ENCODE measurements at places on chromosomes 3 and 15.

DNA sequence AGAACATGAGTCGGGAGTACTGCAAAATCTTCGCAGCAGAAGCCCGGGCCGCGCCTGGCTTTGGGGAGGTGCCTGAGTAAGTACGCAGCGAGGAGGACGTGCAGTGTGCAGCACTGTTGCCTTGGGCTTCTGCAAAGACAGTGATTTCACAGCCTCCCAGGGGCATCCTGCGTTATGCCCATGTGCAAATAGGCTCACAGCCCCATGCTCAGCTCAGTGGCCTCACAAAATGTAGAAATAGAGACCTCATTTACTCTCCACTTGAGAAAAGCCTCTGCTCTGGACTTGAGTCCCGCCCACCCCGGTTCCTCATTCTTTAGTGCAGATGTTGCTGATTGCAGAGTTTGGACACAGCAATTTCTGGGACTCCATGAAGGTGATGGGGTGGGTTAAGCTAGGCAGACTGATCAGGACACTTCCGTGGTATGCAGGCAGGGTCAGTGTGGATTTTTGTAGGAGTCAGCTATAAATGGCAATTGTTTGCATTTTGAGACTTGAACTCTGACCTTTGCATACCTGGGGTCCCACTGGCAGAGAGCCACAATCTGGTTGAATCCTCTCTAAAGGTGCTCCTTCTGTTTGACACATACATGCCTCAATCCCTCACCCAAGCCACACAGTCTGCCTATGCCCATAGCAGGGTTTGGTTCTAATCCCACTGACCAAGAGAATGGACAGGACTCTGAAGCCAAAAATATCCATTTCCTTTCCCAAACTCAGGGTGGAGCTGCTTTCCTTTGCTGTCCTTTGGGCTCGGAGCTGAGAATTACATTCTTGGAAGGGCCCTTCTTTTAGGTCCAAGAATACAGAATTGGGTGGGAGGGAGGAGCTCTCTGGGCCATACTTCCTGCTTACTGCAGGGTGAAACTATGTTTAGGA lies 20.7 kb upstream of the SLC28A1 start:
- no peak for DNase-seq

GRCh38 chr3:32630266-32630665 lies 54.7 kb upstream of the CNOT10 start:
- DNase-seq: no peak

DNA sequence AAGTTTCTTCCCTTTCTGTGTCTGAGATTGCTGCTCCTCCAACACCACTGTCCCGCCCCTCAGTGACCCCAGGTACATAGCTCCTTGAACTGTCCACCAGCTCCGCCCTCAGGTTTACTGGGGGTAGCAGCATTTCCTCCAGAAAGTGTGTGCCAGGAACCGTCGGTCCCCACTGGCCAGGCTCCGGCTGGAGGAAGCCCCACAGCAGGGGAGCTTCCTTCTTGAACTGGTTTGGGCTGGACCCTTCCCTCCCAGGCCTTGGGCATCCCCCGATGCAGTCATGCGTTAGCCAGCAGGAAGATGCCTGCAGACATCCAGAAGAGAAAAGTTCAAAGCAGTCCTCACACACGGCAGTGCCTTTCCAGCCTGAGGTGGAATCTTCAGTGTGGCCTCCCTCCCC lies 19.7 kb downstream of the PAK6 start:
- DNase-seq: no peak

DNA sequence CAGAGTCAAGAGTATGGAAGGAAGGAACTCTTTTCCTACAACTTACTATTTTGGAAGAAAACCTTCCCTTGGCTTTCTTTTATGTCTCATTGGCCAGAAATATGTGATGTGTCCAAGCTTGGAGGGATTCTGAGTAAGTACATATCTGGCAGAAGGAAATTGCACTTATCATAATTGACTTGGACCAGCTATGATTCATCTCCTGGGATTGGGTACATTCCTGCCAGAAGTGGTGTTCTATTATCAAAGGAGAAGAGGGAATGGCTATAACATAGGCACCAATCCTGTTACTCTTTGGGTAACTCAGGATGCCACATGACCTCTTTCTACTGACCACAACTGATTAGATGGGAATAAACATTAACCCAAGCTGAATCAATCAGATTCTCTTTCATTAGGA lies 13.5 kb upstream of the DAZL start:
- DNase-seq: no peak

DNA sequence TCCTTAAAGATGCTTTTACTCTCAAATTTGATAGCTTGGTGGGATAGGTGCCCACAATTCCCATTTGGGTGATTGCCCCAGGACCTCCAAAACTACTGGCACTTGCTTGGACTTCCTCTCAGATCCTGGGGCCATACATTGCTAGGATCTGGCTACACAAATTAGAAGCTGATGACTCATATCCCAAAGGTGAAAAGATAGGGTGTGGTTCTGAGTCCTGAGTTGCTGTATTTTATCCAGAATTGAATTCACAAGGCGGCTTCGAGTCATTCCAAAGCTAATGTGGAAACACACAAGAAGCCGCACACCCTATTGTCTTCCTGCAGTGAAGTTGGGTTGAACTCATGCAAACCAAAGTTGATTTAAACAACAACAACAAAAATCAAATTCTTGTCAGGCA lies 53.4 kb downstream of the DUT start:
- no peak for DNase-seq

DNA sequence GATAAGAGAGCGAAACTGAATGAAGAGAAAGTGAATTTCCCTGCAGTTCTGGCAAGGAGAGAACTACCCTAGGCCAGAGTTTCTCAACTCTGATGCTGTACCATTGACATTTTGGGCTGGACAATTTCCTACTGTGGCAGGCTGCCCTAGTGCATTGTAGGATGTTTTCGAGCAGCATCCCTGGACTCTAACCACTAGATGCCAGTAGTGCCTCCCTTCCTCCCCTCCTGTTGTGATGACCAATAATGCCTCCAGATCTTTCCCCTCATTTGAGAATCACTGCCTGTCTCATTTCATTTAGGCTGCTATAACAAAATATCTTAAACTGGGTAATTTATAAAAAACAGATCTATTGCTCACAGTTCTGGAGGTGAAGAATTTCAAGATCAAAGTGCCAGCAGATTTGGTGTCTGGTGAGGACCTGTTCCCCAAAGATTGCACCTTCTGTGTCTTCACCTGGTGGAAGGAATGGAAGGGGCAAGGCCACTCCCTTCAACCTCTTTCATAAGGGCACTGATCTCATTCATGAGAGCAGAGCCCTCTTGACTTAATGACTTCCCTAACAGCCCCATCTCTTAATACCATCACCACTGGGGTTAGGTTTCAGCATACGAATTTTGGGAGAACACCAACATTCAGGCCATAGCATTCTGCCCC lies 188.9 kb upstream of the MEIS2 start:
- no peak for DNase-seq

DNA sequence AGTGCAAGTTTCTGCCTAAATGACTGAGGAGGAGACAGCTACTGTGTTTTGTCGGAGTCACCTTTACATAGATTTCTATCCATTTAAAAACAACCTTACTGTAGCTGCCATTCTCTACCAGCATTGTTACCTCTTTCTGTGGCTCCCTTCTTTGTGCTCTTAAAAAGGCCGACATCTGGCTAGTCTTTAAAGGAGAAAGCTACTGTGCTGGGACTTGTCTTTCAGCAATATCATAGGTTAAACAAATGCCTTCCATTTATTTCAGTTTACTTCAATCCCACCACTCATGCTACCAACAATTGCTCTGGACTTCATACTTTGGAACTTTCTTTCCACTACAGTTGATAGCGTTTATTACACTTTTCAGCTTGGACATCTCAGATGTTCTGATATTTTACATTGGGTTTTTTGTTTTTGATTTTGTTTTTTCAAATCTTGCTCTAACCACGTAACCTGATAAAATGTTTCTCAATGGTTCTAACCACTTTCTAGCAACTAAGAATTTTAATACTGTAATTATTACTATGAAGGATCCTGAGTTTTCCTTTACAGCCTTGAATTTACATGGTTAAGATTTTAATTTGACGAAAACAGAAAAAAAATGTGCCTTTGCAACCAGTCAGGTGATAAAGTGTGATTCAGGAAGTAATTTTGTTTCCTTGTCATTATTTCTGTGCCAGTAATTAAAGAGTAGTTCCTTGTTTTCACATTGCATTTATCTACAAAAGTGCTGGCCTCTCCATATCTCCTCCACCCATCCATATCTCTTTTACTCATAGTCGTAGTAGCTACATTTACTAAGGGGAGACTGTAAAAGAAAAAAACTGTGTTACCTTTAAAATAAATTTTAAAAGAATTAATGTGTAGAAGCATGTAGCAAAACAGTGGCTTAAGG lies 1.3 kb upstream of the CBLB start:
- no peak for DNase-seq

DNA sequence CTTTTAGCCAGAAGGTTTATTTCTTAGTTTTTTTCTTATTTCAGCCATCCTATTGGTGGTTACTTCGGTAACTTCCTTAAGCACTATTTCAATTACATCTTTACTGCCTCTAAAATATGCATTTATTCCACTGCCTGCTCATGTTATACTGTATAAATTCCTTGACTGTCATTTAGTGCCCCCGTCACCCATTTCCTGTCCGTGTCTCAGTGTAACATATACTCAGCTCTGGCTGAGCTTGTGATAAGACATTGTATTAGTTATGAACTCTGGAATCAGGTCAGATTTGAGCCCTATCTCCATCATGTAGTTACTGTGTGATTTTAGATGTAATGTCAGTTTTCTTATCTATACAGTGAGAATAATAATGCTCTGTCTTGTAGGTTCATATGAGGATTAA lies 24.2 kb downstream of the PIAS1 start:
- DNase-seq: no peak

DNA sequence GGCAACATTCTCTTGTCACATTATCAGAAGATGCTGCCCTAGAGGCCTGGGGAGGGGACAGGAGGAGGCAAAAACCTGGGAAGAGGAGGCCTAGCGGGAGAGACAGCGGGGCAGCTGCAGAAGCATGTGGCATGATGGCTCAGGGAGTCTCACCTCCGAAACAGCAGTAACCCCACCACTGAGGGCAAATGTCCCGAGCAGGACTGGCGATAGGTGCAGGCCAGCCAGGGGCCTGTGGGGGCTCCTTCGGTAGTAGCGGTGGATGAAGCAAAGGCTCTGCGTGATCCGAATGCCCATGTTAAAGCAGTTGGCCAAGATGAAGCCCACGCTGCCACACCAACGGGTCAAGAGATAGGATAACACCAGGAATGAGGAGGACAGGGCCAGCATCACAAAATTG lies 38.0 kb downstream of the RFT1 start:
- DNase-seq: no peak

DNA sequence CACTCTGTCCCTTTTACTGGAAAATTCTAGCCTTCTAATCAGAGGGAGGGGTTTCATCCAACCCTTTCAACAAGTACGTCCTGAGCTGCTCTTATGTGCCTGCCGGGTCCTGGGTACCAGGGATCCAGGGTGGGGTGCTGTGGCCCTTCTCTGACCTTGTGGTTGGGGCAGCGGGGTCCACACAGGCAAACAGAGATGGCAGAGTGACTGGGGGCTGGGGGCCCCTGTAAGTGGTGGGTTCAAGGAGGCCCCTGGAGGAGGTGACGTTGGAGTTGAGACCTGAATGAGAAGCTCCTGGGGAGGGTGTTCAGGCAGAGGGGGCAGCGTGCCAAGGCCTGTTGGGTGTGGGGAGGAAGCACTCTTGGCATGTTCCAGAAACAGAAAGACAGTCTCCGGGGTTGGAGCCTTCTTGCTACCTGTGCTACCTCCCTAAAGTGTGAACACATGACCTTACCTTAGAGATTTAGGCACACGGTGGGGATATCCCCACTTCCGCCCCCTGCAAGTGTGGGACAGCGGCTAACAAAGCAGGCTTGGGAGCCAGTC lies 78.1 kb downstream of the FBLN2 start:
- DNase-seq: no peak

All from NCI-H748 treated with DMSO at 0.1 percent for 48 hours (cell line).